Stimulated activated CD4-positive, alpha-beta T cell treated with anti-CD3 and anti-CD28 coated beads, Interleukin-2, amount 100 ng/mL, for 48 hours (primary cell): ENCODE measurements at places on chromosomes 6 and 20.
A peak's percentile ranks its signal among the peaks of the same experiment; 100 is the strongest.

GRCh38 chr20:39311851-39312506 is 349.8 kb downstream of the DHX35 start:
- DNase-seq = no peak

GRCh38 chr20:17771206-17772004 is 71.6 kb downstream of the BANF2 start:
- no peak for DNase-seq

- DNase-seq = peak; percentile 3
Observed at GRCh38 chr6:148342350-148343046, at the start of gene SASH1. Gene SASH1, plus strand, starts transcription at chr6:148342838. Its CDS starts 230 bp downstream, at chr6:148343068.

- DNase-seq = no peak
Observed at GRCh38 chr6:124830506-124830905, 131.7 kb upstream of the RNF217 start.

- no peak for DNase-seq
Observed at GRCh38 chr6:69232008-69232407, 564.8 kb downstream of the LMBRD1 start.

DNA sequence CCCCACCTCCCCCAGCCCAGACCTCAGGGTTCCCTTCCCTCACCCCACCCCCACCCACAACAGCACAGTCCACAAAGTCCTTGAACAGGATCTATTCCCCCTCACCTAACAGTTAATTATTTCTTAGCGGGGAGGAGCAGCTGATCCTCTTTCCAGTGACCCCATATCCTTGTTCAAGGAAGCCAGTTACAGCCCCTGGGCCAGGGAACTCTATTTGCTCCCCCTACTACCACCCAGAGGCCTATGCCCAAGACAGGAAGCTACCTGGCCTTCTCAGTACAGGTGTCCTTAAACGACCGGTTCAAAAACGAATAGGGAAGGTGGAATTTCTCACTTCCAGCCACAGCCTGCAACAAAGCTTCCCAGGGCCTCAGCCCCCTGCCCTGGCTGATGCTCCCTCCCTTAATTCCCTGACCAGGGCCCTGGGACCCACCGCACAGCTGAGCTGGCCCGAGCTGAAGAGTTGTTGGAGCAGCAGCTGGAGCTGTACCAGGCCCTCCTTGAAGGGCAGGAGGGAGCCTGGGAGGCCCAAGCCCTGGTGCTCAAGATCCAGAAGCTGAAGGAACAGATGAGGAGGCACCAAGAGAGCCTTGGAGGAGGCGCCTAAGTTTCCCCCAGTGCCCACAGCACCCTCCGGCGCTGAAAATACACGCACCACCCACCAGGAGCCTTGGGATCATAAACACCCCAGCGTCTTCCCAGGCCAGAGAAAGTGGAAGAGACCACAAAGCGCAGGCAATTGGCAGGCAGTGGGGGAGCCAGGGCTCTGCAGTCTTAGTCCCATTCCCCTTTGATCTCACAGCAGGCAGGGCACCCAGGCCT is 778 bp downstream of the MCCD1 start:
- DNase-seq = no peak

- DNase-seq = no peak
Observed at GRCh38 chr6:40349123-40349900, 237.9 kb downstream of the LRFN2 start.

- peak; percentile 50 for DNase-seq
Observed at GRCh38 chr6:112180095-112180820, 74.1 kb downstream of the LAMA4 start.
